ENCODE measurements at places on chromosomes 16 and 17.

DNA sequence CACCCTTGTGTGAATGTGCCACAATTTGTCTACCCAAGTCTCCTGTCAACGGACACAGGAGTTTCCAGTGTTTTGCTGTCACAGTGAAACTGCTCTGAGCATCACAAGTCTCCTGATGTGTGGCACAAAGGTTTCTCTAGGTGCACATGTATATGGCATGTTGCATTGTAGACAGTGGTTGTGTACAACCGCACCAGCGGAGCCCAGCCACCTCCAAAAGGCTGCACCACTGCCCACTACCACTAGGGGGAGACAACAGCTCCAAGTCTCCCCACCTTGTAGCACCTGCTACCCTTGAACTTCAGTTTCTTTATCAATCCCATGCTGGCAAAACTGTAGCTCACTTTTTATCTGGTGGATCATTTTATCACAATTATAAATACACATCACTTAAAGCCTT, 95.5 kb upstream of the ZNF469 start:
- DNase-seq = no peak

GRCh38 chr16:17509194-17509593, 38.4 kb upstream of the XYLT1 start:
- no peak for DNase-seq

DNA sequence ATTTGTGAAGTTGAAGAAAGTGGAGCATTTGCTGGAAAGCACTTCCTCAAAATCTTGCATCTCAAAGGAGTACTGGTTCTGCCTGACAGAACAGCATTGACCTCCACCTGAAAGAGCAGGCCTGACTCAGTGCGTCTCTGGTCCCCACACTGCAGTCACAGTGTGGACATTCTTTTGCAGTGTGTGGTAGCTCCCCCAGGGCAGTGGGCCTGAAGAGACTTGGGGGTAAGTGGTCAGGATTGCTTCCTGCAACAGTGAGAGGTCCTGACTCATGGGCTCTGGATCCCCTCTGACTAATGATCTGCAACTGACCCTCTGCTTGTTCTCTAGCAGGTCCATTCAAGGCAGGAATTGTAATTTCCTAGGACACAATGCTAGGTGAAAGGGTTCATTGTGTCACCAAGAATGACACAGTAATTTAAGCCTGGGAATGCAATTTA, 204.9 kb upstream of the KCNJ16 start:
- DNase-seq = no peak

DNA sequence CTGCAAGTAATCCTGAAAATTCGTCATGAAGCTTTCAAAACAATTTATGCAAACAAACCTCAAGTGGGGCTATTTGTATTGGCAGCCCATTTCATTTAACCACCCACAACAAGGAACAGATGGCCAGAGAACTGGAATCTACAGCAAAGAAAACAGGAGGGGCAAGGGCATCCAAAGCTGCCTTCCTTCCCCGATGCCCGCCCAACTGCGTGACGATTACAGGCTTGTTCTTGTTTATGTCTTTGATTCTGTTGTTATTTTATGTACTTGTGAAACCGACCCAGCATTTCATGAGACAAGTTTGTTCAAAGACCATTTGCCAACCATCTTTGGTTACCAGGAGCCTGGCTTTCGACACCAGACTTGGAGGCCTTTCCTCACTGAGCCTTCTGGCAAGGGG, 59.1 kb upstream of the IRX6 start:
- DNase-seq = no peak

DNA sequence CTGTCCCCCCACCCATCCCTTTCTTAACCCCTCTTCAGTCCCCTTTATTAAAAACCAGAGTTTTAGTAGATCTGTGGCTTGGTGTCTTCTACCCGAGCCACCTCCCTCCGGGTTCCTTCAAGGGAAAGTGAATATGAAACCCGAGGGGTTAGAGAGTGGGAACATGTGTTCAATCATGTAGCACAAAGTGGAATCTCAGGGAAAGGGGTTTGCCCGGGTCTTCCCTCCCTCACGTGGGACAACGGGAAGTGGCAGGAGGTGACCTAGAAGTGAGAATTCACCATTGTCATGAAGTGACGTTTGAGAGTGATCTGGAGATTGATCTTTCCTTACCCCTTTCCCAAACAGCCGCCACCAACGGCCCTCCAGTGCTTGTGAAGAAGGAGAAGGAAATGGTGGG, 5.0 kb downstream of the RNF227 start:
- DNase-seq = no peak

GRCh38 chr17:50058296-50058953, 2.5 kb downstream of the ITGA3 start:
- DNase-seq = no peak

DNA sequence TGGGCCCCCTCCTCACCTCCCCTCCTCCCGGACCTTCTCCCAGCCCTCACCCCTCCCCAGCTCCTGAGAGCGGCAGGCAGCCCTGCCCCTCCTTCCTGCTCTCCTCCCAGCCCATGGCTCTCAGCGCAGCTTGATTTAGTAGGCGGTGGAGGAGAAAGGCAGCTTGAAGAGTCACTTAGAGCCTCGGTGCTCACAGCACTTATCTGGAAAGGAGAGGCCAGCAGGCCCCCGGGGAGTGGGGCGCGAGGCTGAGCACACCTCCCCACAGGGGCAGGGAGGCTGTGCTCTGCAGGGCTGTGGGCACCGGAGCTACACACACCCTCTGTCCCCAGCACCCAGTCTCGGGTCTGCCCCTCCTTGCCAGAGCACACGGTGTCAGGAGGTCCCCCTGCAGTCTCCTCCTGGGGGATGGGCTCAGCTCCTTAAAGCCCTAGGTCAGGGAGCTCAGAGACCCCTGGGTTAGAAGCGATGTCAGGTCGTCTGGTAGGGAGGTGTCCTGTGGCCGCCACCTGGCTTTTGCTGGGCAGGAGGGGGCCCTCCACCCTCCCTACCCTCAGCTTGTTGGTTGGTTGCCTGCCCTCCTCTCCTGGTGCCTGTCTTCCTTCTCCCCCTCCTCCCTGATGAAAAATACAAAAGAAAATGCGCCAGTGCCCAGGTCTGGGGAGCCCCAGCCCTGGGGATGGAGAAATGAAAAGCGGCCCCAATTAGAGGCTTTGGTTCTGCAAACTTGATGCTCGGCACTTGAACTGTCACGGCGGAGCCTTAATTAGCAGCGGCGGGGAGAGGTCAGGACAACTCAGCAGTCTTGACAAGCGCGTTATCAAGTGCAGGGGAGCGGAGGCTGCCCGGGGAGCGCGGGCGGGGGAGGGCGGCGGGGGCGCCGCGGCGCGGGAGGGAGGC, 151.1 kb upstream of the GSE1 start:
- DNase-seq = peak; percentile 12

GRCh38 chr17:37026531-37026869, 77.7 kb downstream of the AATF start:
- DNase-seq = no peak

GRCh38 chr16:8893976-8894690, 12.0 kb downstream of the LITAFD start:
- DNase-seq = no peak

GRCh38 chr16:84827131-84827574, 7.4 kb downstream of the CRISPLD2 start:
- no peak for DNase-seq

GRCh38 chr17:43779145-43780125, 658 bp upstream of the DUSP3 start:
- no peak for DNase-seq

DNA sequence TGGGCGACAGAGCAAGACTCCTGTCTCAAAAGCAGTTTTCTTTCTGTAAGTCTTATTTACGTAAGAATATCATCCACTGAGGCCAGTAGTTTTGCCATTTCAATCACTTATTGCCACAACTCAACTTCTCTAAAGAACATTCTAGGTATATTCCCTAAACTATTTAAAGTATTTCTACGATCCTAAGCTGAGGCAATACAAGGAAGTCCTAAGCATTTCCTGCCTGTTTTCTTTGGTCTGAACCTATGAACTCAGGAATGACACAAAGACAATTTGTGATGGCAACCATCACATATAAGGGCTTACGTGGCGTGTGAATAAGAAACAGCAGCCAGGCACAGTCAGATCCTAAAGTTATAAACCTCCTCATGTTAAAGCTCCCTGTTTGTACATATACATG, 14.2 kb downstream of the USP36 start:
- no peak for DNase-seq

DNA sequence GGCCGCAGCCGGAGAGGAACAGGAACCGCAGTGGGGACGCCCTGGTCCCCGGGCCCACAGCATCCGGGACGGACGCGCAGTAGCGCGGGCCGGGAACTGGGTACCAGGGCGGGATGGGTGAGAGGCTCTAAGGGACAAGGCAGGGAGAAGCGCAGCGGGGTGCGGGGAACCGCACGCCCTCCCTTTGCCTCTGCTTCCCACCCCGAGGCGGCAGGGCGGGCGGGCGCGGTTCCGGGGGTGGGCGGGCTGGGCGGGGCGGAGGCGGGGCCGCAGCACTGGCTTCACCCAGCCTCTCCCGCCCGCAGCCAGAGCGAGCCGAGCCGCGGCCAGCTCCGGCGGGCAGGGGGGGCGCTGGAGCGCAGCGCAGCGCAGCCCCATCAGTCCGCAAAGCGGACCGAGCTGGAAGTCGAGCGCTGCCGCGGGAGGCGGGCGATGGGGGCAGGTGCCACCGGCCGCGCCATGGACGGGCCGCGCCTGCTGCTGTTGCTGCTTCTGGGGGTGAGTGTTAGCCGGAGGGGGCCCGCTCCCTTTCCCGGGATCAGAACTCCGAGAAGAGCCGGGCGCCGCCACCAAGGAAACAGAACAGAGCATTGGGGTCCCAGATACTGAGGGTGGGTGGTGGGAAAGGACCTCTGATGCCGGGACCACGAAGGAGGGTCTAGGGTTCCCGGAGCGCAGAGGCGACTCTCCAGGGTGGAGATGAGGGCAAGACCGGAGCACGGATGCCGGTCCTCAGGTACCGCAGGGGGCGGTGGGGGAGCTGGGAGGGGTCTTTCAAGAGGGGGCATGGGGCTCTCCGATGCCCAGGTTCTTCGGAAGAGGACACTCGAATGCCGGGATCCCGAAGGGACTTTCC, at the start of gene NGFR:
Gene NGFR (plus strand): TSS at position 308 of the 856 bp plus-strand sequence. CDS start 125 bp downstream, at position 433.
- peak; percentile 46 for DNase-seq

- no peak for DNase-seq
Measured at GRCh38 chr17:48016112-48016511, 21.5 kb downstream of the COPZ2 start.

DNA sequence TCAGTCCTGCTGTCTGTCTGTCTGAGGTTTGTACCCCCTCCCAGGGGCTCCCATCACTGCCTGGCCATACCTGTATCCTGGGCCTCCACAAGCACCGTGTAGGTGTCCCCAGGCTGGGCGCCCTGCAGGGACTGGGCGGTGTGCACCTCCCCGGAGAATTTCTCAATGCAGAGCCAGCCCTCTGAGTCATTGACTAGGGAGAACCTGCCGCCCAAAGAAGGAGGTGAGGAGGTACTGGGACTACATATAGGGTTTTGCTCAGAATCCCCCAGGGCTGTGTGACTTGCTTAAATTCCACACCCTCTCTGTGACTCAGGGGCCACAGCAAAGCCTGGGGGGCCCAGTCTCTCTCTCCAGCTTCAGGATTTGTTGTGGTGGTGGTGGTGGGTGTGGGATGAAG, 7.6 kb downstream of the CDH16 start:
- no peak for DNase-seq

- DNase-seq = peak; percentile 7
Measured at GRCh38 chr16:68116256-68116867, 31.2 kb downstream of the NFATC3 start.

GRCh38 chr16:30561089-30561816, 3.1 kb upstream of the ZNF764 start:
- no peak for DNase-seq

GRCh38 chr17:8163978-8164814, 1.4 kb upstream of the VAMP2 start:
- peak; percentile 81 for DNase-seq

- DNase-seq = no peak
Measured at GRCh38 chr17:82386881-82387704, 15.5 kb downstream of the UTS2R start.

GRCh38 chr17:17417718-17418181, 59.0 kb upstream of the MED9 start:
- no peak for DNase-seq

DNA sequence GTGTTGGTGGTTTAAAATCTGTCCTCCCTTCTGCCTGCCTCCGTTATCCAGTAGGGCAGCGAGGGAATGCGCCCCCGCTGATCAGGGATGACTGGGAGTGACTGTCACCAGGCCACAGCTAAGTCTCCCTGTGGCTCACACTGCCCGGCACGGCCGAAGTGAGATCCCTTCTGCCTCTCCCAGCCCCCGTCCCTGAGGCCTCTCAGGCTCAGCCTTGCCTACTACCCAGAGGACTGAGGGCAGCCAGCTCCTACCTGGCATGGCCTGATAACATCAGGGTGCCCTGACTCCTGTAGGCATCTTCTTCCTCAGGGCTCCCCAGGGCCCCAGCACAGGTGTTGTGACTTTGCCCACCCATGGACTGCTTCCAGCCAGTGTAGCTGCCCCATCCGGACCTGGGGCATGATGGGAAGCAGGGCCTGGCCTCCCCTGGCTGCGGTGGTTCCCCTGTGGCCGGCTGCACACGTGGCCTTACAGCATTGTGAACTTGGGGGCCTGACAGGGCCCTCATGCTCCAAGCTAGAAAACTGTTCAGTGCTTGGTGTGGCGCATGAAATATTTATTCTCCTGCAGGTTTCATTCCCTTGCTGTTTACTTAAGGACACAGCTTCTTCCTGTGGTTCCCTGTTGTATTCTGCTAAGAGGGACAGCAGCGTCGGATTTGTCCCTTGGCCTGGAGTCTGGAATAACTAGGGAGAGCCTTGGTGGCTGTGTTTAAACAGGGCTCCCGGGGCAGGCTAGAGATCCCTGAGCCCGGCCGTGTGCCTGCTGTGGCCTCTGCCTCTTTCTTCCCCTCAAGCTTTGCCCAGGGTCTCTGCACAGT, 30.0 kb downstream of the GINS2 start:
- DNase-seq = no peak

GRCh38 chr17:76585033-76585648, 519 bp downstream of the ST6GALNAC2 start:
- no peak for DNase-seq

GRCh38 chr16:72856797-72857196, 191.1 kb downstream of the ZFHX3 start:
- no peak for DNase-seq

GRCh38 chr16:27851586-27851985, 211.9 kb downstream of the GSG1L start:
- DNase-seq = no peak

DNA sequence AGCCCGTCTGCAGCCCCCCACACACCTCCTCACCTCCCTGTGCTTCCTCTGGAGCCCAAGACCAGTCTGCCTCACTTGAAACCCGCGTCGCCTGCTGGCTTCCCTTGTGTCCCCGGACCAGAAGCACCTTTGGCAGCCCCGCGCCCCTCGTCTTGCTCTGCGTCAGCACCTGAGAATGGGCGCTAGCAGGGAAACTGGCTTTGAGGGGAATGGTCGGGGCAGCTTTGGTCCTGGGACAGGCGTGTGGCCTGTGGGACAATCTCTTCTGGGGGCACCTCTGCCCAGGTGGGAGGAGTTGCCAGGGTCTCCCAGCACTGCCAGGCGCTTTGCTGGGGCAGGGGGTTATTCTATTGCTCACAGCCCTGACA, 3.6 kb upstream of the MAFG start:
- no peak for DNase-seq

All from effector memory CD8-positive, alpha-beta T cell (primary cell).